NCI-H1105 (cell line): ENCODE measurements at places on chromosomes 2 and 18.

DNA sequence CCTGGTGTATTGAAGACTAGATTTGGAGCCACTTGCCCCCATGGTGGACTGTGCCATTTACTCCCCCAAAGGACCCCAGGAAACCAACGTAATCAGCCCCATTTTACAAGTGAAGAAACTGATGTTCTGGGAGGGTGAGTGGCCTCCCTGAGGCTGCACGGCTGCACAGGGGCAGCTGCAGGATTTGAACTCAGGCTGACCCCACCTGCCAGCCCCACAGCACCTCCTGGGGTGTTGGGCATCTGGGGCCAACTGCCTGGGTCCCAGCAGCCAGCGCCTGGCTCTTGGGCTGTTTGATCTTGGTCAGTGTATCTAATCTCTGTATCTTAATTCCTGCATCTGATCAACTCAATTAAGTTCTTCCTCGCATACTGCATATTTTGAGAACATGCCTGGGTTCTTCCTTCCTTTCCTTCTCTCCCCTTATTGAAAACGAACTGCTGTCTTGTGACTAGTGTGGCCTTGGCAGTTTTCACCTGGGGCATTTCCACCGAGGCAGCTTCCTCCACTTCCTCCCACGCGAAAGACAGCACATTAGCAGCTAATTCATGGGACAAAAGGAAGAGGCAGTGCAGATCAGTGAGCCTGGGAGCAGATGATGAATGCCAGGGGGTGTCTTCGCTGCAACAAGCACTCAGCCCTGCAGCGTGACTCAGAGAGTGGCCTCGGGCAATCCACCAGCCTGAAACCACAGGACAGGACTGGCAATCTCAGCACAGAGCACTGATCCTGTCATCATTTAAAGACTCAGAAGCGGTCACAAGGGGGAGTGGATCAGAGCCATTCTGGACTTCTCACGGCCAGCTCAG, 184.1 kb upstream of the RAB12 start:
- no peak for DNase-seq

- DNase-seq: no peak
These were observed 43.1 kb upstream of the SELENOI start for GRCh38 chr2:26302846-26303245.

DNA sequence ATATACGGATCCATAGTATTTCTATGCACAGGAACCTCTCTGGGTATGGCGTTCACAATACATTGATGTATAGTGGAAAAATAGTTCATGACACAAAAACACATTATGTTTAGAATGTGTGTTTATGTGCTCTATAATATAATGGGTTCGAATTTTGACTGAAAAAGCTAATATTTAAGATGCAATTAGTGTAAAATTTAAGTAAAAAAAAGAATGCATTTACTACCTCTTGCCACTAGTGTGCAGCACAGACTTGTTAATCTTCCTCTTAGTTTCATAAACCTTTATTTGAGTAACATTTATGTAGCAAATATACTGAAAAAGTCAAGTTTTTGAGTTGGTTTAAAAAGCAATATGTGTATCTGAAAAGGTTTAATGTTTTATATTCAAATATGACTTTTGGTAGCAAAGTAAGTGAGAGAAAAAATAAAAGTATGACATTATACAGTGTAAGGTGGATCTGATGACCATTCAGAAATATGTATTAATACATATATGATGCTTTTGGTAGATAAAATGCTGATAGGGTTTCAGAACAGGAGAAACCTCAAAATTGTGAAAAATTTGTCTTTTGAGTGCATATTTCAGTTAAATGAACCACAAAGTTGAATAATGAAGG, 49.4 kb downstream of the CCDC102B start:
- DNase-seq: peak; percentile 9

DNA sequence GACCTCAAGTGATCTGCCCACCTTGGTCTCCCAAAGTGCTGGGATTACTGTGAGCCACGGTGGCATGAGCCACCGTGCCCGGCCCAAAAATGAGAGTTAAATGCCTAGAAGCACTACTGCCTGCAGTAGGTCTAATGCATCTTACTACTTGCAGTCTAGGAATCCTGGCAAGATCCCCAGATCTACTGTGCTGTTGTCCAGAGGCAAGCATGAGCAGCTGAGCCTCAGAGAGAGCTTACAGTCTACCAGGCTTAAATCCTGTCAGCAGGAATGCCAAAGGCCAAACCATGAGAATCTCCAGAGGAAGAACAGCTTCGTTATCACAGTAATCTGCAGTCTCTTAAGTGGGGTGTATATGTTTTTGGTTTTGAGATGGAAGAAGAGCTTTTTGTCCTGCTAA, 54.4 kb downstream of the XRCC5 start:
- DNase-seq: no peak
